CD4-positive, alpha-beta T cell (primary cell): ENCODE measurements at places on chromosomes 11 and 22. TPM values are rescaled to one million over a fixed set of nuclear protein-coding genes. Genes with fewer than 3 reads are reported as not detected.

DNA sequence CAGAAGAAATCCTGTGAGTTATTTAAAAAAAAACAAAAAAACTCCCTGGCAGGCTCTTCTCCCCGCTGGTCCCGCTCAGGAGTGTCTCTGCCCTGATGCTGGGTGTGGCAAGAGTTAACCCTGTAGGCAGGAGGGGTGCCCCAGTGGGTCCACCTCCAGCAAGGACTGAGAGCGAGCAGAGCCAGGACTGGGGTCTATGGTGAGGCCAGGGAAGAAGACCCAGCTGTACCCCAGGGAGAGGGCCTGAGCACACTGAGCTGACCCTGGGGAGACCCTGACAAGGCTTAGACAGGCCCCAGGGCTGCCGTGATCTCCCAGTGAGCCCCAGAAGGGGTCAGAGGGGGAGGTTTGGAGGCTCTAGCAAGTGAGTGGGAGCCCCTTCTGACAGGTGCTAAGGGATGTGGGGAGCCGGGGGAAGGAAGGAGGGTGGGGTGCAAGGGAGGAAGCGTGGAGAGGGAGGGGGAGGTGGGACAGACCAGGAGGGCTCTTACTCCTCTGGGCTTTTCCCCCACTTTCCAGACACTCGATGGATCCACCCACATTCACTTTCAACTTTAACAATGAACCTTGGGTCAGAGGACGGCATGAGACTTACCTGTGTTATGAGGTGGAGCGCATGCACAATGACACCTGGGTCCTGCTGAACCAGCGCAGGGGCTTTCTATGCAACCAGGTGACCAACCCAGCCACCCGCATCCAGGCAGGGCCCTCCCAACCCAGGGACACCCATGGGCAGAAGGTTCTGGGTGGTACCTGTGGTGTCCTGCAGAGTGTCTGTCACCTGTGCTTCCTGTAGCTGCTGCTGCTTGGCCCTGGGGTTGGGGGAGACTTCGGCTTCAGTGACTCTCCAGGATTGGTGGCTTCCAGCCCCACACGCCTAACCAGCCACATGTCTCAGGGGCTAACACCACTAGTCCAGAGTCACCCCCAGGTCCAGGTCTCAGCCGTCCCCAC lies 6.4 kb downstream of the APOBEC3G start:
- no peak for DNase-seq

DNA sequence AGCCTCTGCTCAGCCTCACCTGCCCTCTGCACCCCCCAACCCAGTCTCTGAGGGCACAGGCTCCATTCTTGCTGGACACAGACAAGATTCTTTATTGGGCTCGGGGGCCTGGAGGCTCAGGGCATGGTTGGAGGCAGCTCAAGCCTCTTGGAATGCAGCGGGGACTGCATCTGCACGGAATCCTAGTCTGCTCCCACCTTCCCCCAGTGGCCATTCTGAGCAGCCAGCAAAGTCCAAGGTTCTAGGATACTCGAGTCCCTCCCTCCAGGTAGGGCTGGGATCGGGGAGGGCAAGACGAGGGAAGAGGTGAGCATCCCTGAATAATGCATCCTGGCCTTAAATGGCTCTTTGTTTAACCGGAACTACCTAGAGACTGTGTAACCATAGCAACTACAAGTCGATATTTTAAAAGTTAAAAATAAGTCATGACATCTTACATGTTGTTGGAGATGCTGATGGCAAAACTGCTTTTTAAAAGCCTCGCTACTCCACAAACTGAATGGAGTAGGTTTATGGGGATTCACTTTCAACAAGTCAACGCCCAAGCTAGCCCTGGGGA lies 10.7 kb upstream of the IGSF22 start:
- no peak for DNase-seq

DNA sequence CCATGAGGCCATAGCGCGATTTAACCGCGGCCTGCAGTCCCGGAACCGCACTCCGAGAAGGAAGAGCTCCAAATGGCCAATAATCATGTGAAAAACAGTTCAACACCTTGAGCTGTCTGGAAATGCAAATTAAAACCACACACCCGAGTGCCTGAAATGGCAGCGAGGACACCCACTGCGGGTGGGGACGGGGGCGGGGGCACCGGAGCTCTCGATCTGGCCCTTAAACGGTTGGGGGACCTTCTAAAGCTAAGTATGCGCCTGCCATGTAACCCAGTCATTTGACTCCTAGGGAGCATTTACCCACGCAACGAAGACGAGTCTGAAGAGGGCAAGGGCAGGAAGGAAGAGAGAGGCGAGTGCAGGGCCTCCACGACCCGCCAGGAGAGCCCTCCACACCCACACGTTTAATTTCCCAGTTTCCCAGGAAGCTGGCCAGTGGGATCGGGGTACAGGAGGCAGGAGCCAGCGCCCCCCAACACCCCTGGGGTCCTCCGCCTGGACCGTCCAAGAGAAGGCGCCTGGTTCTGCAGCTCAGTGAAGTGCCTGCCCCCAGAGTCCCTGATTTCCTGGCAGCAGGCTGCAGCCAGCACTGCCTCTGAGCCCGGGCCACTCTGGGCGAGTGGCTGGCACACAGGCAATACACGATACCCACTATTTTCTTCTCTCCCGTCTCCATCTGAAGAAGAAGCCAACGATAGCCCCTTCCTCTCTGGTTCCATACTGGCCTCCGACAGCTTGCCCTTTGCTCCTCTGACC lies 1.7 kb downstream of the TTLL8 start:
- DNase-seq, result no peak

- DNase-seq, result no peak
Measured at GRCh38 chr22:41690476-41690875, 1.8 kb upstream of the SNU13 start.

DNA sequence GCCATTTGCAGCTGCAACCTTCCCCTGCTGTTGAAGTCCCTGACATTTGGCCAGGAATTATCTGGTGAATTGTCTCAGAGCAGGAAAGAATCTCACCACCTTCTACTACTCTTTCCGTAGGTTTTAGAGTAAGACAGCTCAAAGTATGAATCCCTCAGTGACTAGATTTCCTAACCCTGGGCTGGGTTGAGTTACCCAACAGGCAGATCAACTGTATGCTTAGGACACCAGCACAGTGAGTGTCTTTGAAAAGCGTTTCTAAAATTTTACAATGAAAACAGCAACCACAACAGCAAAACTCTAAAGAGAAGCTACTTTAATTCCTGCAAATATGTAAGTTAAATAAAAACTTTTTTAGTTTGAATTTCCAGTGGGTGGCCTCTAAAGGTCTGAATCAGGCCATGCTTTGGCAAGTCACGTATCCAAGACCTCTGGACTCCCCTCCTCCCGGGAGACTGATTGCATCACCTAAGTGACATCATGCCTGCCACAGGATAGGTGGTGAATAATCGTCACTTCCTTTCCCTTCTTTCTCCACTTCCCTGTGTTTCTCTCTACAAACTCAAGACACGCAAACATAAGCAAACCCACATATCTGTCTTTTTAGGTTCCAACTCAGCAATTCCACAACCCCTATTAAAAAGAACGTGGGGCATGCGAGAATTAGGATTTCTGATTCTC lies 7.8 kb downstream of the OR8B12 start:
- DNase-seq, result no peak

- DNase-seq, result no peak
Measured at GRCh38 chr11:134780486-134781147, 368.6 kb upstream of the B3GAT1 start.

DNA sequence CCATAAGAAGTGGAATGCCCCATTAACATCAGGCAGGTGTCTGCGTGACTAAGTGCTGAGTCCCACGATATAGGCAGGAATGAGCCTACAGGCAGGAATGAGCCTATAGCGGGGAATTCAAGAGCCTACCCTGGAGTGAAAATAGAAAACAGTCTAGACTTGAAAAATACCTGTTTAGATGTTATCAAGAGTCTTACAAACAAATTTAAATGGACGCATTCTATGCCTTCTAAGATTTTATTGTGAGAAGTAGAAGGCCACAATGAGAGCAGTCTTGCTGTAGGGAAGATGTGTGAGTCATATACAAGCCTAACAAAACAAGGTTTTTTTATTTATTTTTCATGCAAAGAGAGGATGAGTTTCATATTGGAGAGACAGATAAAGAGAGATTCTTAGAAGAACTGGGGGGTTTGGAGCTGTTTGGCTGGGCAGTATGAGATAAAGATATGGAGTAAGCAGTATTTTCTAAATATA lies 200.8 kb upstream of the ZC3H12C start:
- no peak for DNase-seq

DNA sequence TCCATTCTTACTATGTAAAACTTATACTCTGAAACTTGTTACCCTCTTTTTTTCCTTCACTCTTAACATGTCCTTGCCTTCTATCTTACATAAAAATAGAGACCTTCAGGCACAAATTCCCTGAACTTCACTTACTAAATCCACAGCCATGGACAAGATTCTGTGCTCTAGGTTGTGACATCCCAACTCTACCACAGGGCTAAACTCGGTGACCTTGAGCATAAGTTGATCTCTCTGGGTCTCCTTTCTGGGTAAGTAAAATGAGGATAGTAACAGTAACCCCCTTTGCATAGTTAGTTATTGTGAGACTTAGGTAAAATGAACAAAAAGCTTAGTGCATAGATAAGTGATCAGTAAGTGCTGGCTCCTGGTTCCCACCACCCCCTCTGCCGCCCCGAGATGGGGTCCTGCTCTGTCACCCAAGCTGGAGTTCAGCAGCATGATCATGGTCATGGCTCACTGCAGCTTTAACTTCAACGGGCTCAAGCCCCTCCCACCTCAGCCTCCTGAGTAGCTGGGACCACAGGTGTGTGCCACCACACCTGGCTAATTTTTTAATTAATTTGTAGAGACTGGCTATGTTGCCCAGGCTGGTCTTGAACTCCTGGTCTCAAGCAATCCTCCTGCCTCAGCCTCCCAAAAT lies 20.1 kb downstream of the C11orf58 start:
- no peak for DNase-seq

DNA sequence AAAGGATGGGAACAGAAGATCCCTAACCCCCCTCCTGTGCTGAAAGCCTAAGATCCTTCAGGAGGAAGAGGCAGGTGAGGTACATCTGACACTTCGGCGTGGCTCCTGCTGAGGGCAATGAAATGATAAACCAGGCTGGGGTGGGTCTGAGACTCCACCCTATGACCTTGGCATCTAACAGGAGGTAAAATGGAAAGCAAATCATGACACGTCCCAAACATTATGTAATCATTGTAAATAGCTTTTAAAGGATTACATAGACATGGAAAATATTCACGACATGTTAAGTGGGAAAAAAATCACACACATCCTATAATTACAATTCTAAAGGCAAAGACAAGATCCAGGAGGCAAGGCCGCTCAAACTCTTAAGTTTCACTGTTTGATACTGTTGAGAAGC lies 70.5 kb downstream of the LINC01488 start:
- DNase-seq, result no peak

DNA sequence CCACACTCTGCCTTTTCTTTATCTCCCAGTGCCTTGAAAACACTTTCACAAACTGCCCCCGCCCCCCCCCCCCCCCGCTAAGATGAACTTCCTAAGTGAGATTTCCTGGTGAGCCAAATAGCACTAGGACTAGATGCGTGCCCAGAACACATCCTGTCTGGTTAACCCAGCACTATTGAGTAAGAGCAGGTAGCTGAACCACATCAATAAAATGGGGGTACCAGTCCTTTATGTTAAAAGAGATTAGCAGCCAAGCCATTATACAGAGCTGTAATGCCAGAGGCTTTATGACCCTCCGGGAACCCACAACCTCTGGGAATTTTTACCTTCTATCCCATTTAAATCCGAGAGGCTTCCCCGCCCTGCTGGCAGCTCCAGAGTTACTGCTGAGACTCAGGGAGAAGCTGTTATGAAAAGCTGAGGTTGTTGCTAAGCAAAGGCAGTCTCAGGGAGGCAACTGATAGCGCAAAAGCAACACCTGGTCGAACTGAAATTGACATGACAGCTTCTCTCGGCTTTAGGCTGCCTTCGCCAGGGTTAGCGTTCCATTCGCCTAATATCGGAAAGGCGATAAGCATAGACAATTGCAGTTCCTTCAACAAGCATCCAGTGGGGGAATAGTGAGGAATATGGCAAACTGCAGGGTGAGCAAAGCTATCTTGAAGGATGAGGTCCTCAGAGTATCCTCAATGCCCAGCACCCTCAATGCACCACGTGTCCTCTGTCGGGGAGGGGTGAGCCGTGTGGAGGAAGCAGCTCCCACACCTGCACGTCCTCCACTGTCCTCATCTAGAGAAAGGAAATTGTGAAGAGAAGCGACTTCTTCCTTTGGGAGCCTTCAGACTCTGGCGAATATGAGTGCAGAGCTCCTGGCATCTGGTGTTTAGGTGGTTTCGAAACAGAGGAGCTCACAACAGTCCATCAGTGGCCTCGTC lies 977.0 kb downstream of the NTM start:
- no peak for DNase-seq

DNA sequence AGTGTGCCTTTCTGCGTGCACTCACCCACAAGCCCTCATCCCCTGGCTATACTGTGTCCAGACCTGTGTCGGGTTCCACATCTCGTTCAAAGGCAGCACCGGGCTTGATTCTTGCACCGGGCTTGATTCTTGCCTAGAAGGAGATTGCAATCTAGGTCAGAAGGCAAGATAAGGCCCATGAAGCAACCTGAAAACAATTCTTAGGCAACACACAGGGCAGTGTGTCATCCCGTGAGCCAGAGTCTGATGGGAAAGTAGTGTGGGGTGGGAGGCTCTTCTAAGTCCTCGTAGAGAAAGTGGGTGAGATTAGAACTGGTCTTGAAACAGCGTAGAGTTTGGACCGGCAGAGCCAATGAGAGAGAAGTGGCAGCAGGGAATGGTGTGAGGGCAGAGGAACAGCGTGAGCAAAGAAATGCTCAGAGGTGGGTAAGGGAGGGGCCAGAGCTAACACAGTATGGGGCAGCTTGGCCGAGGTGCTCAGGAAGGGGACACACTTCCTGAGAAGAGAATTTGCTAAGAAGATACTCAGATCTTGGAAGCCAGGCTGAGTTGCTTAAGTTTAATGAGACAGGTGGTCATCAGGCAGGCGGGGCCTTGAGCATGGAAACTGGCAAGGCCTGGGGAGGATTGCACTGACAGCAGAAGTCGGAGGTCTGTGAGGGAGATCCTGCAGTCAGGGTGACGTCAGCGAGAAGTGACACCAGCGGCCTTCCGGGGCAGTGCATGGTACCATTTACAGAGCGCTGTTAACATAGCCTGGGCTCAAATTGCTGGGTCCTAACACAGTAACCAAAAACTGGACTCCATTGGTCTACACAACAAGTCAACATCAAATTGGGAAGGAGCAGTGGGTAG lies 40.7 kb upstream of the DKK3 start:
- DNase-seq, result no peak

- DNase-seq, result no peak
Measured at GRCh38 chr11:68527585-68527984, 67.0 kb downstream of the PPP6R3 start.

GRCh38 chr22:35376728-35377472 lies 4.0 kb upstream of the HMOX1 start:
- DNase-seq, result peak; percentile 77

- DNase-seq, result no peak
Measured at GRCh38 chr22:28674121-28674563, 5.5 kb downstream of the TTC28 start.

DNA sequence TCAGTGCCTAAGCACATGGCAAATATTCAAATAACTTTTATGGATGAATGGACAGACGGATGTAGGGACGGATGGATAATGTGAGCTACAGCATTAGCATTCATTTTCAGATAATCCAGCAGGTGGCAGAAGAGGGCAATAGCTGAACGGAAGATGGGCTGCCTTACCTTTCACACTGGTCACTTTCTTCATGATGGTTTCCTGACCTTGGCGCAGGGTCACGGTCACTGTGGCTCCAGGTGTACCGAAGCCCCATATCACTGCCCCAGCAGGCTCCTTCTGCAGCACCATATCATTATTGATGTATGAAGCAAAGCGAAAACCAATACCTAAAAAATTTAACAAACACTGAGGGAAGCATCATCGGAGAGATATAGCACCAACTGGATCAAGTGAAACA lies 4.3 kb downstream of the SIAE start:
- DNase-seq, result peak; percentile 22

Gene CECR2
- not detected for total RNA-seq

Gene SLC17A6
- total RNA-seq, result not detected

Gene CHST1
- not detected for total RNA-seq

Gene TUBA8
- total RNA-seq, result 1.1 TPM

Gene GGT5
- not detected for total RNA-seq
